Diencephalon (tissue), 1 donor: ENCODE measurements at places on chromosomes 6 and 20. TPM values are rescaled to one million over a fixed set of nuclear protein-coding genes. Genes with fewer than 3 reads are reported as not detected.

Gene SIGLEC1
- total RNA-seq: 0.23 TPM

Gene TEAD3
- 0.23 TPM for total RNA-seq

Gene PRSS35
- 3.7 TPM for total RNA-seq

Gene TBXT
- total RNA-seq: not detected

Gene EFCAB8
- total RNA-seq: not detected

Gene ETV7
- not detected for total RNA-seq

Gene ARMC12
- not detected for total RNA-seq

Gene ACTL10
- 0.46 TPM for total RNA-seq

Gene POPDC3
- total RNA-seq: 1.2 TPM

Gene CLIC5
- total RNA-seq: 6.9 TPM

Gene PARD6B
- total RNA-seq: 21.0 TPM

Gene PGBD1
- 17.8 TPM for total RNA-seq

Gene FLRT3
- 45.4 TPM for total RNA-seq

Gene BFSP1
- 2.5 TPM for total RNA-seq

Gene SNX5
- total RNA-seq: 81.0 TPM

Gene SNX21
- 21.0 TPM for total RNA-seq

Gene DZANK1
- total RNA-seq: 6.0 TPM

Gene KCNS1
- 3.0 TPM for total RNA-seq

Gene GLYATL3
- total RNA-seq: not detected

Gene ANGPT4
- total RNA-seq: 0.23 TPM

Gene BPIFB2
- total RNA-seq: not detected

Gene IL17A
- total RNA-seq: not detected

Gene SLC32A1
- 34.4 TPM for total RNA-seq

Gene RAET1L
- 0.23 TPM for total RNA-seq

Gene DTNBP1
- total RNA-seq: 29.3 TPM

Gene TSBP1
- not detected for total RNA-seq

Gene ZNF322
- 32.8 TPM for total RNA-seq

Gene SMLR1
- total RNA-seq: not detected

Gene NMBR
- total RNA-seq: 9.7 TPM

Gene SLC52A3
- total RNA-seq: 0.46 TPM

Gene FILIP1
- 5.3 TPM for total RNA-seq

Gene CRISP3
- not detected for total RNA-seq

Gene APCDD1L
- total RNA-seq: not detected

Gene VIP
- total RNA-seq: 3.0 TPM

Gene SPDEF
- total RNA-seq: not detected

Gene PDSS2
- 11.5 TPM for total RNA-seq
